Neural progenitor cell (in vitro differentiated cells): ENCODE measurements at places on chromosomes 3 and 15. TPM values are rescaled to one million over a fixed set of nuclear protein-coding genes. Genes with fewer than 3 reads are reported as not detected.
A peak's percentile ranks its signal among the peaks of the same experiment; 100 is the strongest.

Gene SLC6A20
- total RNA-seq, result not detected in 2 replicates

Gene IFT122
- 31.8 and 48.0 TPM in 2 replicates for total RNA-seq

Gene CHAC1
- total RNA-seq, result 2.4 and 4.8 TPM in 2 replicates

Gene GABRR3
- total RNA-seq, result not detected in 2 replicates

Gene TNFAIP8L3
- not detected in 2 replicates for total RNA-seq

Gene UBA7
- total RNA-seq, result 0.47 and 4.3 TPM in 2 replicates

DNA sequence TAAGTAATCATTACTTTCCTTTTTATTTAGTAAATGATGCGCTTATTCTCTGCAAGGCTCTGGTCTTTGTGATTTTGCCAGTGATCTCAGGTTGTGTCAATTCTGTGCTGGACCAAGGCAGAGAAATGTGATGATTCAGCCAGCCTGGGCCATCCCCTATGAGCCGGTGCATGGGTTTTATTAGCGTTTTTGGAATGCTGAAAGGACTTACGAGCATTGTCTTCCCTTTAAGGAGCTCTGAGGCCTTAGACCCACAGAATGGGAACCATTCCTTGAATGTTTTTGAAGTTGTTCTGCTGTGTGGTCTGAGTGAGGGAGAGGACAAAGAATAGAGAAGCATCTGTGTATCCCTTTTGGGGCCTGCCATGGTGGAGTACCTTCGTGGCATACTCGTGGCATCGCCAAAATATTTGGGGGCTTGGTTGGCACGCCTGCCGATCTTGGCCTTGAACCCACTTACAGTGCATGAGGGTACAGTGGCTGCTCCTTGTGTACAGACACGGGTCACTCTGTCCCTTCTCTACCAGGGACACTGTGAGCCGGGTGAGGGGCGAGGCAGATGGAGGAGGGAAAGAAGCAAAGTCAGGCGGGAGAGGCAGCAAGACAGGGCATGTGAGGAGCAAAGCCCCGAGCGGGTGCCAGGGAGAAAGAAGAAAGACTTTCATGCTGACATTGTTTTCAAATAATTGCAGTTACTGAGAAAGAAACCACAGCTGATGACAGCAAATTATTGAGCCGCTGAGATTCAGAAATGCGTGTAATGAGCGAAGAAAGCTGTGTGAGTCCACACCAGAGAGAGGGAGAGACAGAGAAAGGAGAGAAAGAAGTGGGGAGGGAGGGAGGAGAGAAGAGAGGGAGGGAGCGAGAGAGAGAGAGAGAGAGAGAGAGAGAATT lies 269.4 kb upstream of the RGMA start:
- no peaks in the 10 kb centered on the region for H3K27me3 ChIP-seq
- peaks cover 56% of the 10 kb centered on the region for H3K4me1 ChIP-seq
- DNase-seq, result peak; percentile 65

DNA sequence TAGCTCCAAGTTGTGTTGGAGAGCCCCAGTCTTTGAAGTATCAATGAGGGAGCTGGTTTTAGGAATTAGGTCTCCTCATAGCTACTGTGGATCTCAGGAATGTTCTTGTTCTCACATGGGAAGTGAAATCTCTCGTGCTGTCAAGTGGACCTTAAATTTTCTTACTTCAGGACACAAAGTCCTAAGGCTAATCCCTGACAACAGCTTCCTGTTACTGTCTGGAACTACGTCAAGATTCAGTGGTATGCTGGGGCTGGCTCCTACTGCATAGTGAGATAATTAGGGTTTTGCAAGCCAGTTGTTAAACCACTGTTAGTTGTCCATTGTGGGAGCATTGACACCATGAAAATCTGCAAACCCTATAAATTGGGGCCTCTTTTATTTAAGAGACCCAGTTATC lies 22.8 kb downstream of the MESP1 start:
- H3K36me3 ChIP-seq, result no peaks in the 10 kb centered on the region
- no peak overlapping the region for H3K4me3 ChIP-seq
- no peaks in the 10 kb centered on the region for H3K27me3 ChIP-seq
- no peak overlapping the region for H3K27ac ChIP-seq

DNA sequence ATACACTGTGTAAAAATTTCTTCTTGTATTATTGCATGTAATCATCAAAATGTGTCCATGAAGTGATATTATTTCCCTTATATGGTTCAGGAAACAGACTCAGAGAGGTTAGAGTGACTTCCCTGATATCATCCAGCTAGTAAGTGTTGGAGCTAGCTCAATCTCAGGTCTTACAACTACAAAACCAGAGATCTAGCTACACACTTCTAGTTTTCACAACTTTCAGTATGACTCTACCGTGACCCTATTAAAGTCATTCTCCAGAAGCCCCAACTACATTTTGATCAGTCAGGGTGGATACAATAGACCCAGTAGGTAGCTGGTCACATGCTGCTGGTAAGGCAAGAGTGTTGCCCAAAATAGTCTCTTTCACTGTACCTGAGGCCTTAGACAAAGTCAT lies 165.3 kb downstream of the GOLIM4 start:
- no peaks in the 10 kb centered on the region for H3K36me3 ChIP-seq
- no peak overlapping the region for H3K27ac ChIP-seq
- no peaks in the 10 kb centered on the region for H3K4me1 ChIP-seq
- H3K27me3 ChIP-seq, result no peaks in the 10 kb centered on the region
- no peak for DNase-seq

- no peak overlapping the region for H3K4me3 ChIP-seq
- no peak overlapping the region for H3K27ac ChIP-seq
- H3K36me3 ChIP-seq, result no peaks in the 10 kb centered on the region
- peak; percentile 47 for DNase-seq
- H3K27me3 ChIP-seq, result no peaks in the 10 kb centered on the region
- H3K4me1 ChIP-seq, result peaks cover 31% of the 10 kb centered on the region
Observed at GRCh38 chr3:117920253-117920898, 1114.3 kb downstream of the IGSF11 start.

DNA sequence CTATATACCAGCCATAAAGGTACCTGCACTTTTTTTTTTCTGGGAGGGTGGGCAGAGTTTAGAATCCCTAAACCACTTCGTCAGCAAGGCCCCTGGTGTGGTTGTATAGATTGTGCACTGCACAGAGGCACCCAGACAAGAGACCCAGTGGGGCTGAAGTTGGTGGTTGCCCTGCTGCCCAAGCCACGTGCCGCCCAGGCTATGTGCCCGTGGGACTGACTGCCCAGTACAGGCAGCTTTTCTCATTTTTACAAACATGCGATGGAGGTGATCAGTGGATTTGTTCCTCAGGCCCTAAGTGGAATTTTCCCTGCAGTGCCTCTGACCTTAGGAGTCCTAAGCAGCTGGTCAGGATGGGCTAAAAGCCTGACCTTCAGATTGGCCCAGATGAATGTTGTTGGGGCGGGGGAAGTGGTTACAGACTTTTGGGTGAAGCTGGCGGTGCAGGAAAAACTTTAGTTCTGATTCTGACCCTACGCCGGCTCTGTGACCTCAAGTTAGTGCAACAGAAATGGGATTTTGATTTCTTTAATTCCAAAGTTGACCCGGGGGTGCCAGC lies 34.9 kb upstream of the LIMD1 start:
- H3K4me3 ChIP-seq, result no peak overlapping the region
- H3K27me3 ChIP-seq, result no peaks in the 10 kb centered on the region
- H3K36me3 ChIP-seq, result no peaks in the 10 kb centered on the region
- no peak overlapping the region for H3K27ac ChIP-seq
- no peak for DNase-seq

- H3K27ac ChIP-seq, result no peak overlapping the region
- no peak overlapping the region for H3K4me3 ChIP-seq
- peaks cover 3% of the 10 kb centered on the region for H3K4me1 ChIP-seq
- no peak for DNase-seq
Observed at GRCh38 chr3:150117076-150117475, 146.4 kb upstream of the PFN2 start.

GRCh38 chr15:79003301-79003700 lies 58.5 kb upstream of the CTSH start:
- no peak for DNase-seq
- H3K4me3 ChIP-seq, result no peak overlapping the region
- peaks cover 17% of the 10 kb centered on the region for H3K4me1 ChIP-seq
- H3K36me3 ChIP-seq, result no peaks in the 10 kb centered on the region
- H3K27ac ChIP-seq, result no peak overlapping the region
- no peaks in the 10 kb centered on the region for H3K27me3 ChIP-seq

GRCh38 chr3:40088527-40089170 lies 220.9 kb upstream of the EIF1B start:
- peaks cover 5% of the 10 kb centered on the region for H3K4me1 ChIP-seq
- no peaks in the 10 kb centered on the region for H3K36me3 ChIP-seq
- H3K4me3 ChIP-seq, result no peak overlapping the region
- H3K27ac ChIP-seq, result no peak overlapping the region

DNA sequence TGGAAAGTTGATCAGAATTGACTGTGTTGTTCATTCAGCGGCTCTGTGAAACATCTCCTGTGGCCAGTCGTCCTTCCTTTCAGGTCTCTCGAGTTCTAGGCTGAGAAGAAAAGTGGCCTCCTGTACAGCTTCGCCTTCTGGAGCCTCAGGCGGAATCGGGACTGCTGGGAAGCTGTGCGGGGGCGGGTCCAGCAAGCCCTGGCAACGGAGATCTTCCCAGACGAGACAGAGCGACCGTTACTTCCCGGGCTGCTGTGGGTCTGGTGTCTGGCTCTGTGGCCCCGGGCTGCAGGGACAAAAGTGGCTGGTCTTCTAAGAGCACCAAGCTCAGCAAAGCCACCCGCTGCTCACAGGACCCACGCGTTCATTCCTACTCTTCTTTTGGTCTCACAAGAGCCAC lies 88.6 kb upstream of the CACNA2D3 start:
- no peak overlapping the region for H3K27ac ChIP-seq
- no peak overlapping the region for H3K4me3 ChIP-seq
- H3K4me1 ChIP-seq, result no peaks in the 10 kb centered on the region
- no peaks in the 10 kb centered on the region for H3K27me3 ChIP-seq

- H3K27me3 ChIP-seq, result no peaks in the 10 kb centered on the region
- DNase-seq, result peak; percentile 70
- no peak overlapping the region for H3K4me3 ChIP-seq
- H3K27ac ChIP-seq, result no peak overlapping the region
- H3K4me1 ChIP-seq, result no peaks in the 10 kb centered on the region
Observed at GRCh38 chr15:48250640-48251076, 44.6 kb downstream of the SLC12A1 start.

- H3K27ac ChIP-seq, result no peak overlapping the region
- H3K4me3 ChIP-seq, result no peak overlapping the region
- no peaks in the 10 kb centered on the region for H3K36me3 ChIP-seq
- peaks cover 96% of the 10 kb centered on the region for H3K27me3 ChIP-seq
Observed at GRCh38 chr3:62361261-62361660, 12.1 kb downstream of the FEZF2 start.

DNA sequence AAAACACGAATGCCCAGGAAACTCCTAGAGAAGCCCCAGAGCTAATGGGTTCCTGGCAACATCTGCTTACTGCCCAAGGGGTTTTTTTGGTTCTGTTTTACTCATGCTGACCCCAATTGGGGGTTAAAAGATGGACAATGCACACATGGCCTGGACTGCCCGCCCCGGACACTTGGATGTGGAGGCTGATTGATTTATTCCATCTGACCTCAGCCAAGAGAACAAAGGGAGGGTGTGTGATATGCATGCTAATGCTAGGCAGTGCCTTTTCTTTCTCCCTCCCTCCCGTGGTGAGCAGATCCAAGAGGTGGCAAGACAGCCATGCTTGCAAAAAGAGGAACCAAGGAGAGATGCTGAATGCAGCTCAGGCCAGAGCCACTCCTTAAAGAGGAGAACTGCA lies 3.3 kb upstream of the LRTM1 start:
- H3K27me3 ChIP-seq, result no peaks in the 10 kb centered on the region
- no peak overlapping the region for H3K27ac ChIP-seq
- DNase-seq, result peak; percentile 54
- H3K36me3 ChIP-seq, result no peaks in the 10 kb centered on the region
- H3K4me1 ChIP-seq, result peaks cover 21% of the 10 kb centered on the region

- H3K36me3 ChIP-seq, result no peaks in the 10 kb centered on the region
- H3K4me3 ChIP-seq, result no peak overlapping the region
- no peak overlapping the region for H3K27ac ChIP-seq
- H3K27me3 ChIP-seq, result no peaks in the 10 kb centered on the region
- no peaks in the 10 kb centered on the region for H3K4me1 ChIP-seq
Observed at GRCh38 chr3:120795017-120795648, 52.6 kb downstream of the GTF2E1 start.

DNA sequence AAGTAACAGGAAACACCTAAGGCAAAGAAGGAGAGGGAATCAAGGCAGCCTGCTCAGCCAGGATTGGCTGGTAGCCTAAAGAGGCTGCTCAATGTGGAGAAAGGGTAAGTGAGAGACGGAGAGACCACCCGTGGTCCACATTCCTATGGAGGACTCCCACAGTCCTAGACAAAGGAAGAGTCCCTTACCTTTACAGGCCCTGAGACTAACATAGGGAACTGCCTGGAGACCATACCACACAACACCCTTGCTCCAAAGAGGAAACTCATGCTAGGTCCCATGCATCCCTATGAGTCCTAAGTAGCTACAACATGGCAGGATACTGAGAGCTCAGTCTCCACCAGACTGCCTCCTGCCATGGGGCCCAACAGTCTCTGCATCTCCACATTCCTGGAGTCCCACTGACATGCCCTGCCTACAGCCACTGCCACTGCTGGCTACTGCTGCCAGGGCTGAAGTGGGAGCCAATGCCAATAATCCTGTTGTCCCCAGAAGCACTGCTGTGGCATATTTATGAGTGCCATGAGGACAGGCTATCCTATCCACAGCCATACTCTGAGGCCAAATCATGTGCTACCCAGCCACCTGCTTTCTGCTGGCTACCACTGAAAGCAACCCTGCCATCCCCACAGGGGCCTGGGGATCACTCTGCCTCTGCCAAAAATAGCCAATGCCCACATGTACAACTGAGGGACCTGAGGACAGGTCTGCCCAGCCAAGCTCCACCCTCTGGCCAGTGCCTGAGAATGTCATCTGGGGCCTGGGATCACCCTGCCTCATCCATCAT lies 45.0 kb downstream of the COPS2 start:
- H3K27ac ChIP-seq, result no peak overlapping the region
- no peak overlapping the region for H3K4me3 ChIP-seq
- DNase-seq, result peak; percentile 44
- H3K36me3 ChIP-seq, result peaks cover 22% of the 10 kb centered on the region
- H3K27me3 ChIP-seq, result no peaks in the 10 kb centered on the region

GRCh38 chr3:117603097-117603496 lies 893.5 kb downstream of the TUSC7 start:
- H3K36me3 ChIP-seq, result no peaks in the 10 kb centered on the region
- H3K27ac ChIP-seq, result peak overlapping the region; percentile 39
- H3K4me3 ChIP-seq, result no peak overlapping the region
- H3K4me1 ChIP-seq, result peaks cover 31% of the 10 kb centered on the region
